ENCODE measurements at places on chromosomes 11 and 22. TPM values are rescaled to one million over a fixed set of nuclear protein-coding genes. Genes with fewer than 3 reads are reported as not detected.

Gene GGTLC2
- total RNA-seq: not detected

Gene NRXN2
- total RNA-seq: 50.4 TPM

Gene F2
- total RNA-seq: not detected

Gene RAB3IL1
- total RNA-seq: 2.4 TPM

Gene OR2AG2
- 0.19 TPM for total RNA-seq

Gene USH1C
- not detected for total RNA-seq

Gene KLHL22
- total RNA-seq: 31.6 TPM

Gene DCDC1
- 0.40 TPM for total RNA-seq

Gene PANX3
- not detected for total RNA-seq

Gene PHETA2
- total RNA-seq: 15.7 TPM

Gene TMPRSS4
- total RNA-seq: not detected

Gene CD3G
- not detected for total RNA-seq

Gene HBG1
- not detected for total RNA-seq

Gene RIMBP3B
- total RNA-seq: 0.64 TPM

Gene C11orf65
- total RNA-seq: 0.83 TPM

Gene COPB1
- total RNA-seq: 232 TPM

Gene C11orf54
- total RNA-seq: 9.7 TPM

Gene CDC42BPG
- 0.11 TPM for total RNA-seq
